ENCODE measurements at places on chromosomes 6 and 20.

DNA sequence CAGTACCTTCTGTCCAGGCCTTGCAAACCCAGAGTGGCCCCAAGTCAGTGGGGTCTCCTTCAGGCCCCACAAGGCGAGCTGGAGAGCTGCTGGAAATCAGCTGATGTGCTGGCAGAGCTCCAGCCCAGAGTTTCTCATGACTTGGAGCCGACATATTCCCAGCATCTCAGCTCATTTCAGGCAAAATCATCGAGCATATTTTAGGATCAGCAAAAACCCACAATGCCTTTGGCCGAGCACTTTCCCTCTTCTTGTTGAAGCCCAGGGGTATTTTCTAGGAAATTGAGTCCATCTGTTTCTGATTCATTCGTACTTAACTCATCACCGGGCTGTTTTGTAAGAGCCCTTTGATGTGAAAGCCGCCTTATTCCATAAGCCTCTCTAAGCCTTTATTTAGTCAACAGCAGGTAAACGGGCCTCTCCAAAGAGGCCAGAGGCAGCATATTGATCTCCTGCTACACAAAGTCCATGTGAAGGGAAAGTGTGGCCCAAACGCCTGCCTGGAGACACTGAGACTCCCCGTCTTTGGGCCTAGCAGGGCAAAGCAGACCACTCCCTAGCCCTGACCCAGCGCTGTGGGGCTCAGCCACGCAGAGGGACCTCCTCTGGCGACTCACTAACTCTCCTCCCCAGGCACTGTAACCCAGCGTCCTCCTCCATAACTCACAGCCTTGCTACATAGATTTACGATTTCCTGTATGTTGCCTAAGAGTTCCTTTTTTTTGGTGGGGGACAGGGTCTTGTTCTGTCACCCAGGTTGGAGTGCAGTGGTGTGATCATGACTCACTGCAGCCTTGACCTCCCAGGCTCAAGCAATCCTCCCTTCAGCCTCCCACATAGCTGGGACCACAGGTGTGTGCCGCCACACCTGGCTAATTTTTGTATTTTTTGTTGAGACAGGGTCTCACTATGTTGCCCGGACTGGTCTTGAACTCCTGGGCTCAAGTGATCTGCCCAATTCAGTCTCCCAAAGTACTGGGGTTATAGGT lies 12.1 kb upstream of the C20orf203 start:
- DNase-seq: no peak

- no peak for DNase-seq
Measured at GRCh38 chr20:50004229-50004628, 21.4 kb downstream of the SNAI1 start.

- no peak for DNase-seq
Measured at GRCh38 chr20:58568126-58568482, 52.9 kb upstream of the APCDD1L start.

DNA sequence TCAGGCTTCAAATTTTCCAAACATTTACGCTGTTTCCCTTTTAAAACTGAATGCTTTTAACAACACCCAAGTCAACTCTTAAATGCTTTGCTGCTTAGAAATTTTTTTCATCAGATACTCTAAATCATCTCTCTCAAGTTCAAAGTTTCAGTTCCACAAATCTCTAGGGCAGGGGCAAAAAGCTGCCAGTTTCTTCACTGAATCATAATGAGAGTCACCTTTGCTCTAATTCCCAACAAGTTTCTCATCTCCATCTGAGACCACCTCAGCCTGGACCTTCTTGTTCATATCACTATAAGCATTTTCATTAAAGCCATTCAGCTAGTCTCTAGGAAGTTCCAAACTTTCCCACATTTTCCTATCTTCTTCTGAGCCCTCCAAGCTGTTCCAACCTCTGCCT lies 69.1 kb downstream of the RNF217 start:
- DNase-seq: no peak

- no peak for DNase-seq
Measured at GRCh38 chr20:3047486-3048419, 1.9 kb downstream of the MRPS26 start.

DNA sequence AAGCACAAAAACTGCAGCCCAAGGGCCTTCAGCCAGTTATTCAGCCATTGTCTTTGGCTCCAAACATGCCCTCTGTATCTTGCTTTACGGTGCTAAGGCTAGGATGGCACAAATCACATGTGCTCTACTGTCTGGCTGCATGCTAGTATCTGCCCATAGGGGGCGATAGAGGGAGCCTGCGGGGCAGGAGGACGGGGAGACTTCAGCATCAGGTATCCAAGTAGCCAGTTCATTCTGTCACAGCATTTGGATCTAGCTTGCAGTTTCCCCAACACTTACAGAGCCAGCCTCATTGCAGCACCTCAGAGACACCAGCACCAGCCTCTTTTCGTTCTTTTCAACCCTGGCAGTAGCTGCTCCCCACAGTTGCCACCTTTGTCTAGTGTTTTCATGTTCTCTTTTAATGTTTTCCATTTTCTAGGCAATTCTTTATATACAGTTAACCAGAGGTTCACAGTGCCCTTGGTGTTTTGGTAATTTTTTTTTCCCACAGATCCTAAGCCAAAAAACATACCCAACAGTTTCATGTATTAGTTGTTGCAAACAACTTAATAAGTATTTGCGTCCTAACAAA lies 705.9 kb downstream of the PTPRT start:
- DNase-seq: peak; percentile 22

Measured in stomach (tissue), 19 donors.